ENCODE measurements at places on chromosomes 3 and 15.

GRCh38 chr3:66858656-66859381, 139.3 kb upstream of the KBTBD8 start:
- no peak for DNase-seq

DNA sequence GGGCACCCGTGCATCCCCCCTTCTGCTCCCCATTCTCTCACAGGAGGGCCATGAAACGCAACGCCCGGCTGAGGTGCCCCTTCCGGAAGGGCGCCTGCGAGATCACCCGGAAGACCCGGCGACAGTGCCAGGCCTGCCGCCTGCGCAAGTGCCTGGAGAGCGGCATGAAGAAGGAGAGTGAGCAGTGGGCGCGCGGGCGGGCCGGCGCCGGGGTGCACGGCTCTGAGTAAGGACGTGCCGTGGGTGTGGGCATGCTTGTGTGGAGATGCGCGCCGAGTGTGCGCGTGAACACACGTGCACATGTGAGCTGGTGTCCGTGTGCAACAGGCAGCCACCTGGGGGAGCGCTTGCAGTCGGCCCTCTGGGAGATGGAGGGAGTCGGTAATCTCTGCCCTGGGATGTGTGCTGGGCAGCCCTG, 28.1 kb downstream of the NR1I2 start:
- DNase-seq = peak; percentile 80

GRCh38 chr3:141412936-141413354, 44.6 kb downstream of the ZBTB38 start:
- DNase-seq = no peak

- DNase-seq = no peak
Measured at GRCh38 chr3:48092270-48092669, 76.1 kb upstream of the MAP4 start.

DNA sequence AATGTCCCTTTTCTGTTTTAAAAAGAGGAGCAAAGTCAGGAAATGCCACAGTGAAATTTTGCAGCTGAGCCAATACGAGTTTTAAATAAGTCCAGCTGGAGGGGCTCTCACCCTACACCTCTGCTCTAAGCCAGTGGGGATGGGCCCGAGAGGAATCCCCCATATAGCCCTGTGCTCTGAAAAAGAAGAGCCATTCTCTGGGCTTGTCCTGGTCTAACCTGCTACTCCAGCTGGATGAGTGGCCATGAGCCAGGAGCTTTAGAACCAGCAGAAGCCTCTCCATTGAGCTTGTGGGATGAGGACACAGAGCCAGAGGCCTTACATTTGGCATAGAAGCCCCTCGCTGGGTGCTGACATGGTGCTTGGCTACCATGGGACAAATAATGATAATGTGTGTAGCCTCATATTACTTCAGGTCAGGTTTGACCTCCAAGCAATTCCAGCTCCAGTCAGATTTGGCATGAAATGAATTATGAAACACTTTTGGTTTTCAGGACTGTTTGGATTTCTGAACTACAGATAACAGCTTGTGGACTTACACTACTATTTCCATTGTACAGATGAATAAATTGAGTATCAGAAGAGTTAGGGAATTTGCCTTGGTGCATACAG, 172.4 kb downstream of the CHST2 start:
- DNase-seq = no peak

- peak; percentile 36 for DNase-seq
Measured at GRCh38 chr15:101723171-101723873, 951 bp downstream of the TARS3 start.

- DNase-seq = no peak
Measured at GRCh38 chr15:57384816-57385215, 8.5 kb downstream of the CGNL1 start.

DNA sequence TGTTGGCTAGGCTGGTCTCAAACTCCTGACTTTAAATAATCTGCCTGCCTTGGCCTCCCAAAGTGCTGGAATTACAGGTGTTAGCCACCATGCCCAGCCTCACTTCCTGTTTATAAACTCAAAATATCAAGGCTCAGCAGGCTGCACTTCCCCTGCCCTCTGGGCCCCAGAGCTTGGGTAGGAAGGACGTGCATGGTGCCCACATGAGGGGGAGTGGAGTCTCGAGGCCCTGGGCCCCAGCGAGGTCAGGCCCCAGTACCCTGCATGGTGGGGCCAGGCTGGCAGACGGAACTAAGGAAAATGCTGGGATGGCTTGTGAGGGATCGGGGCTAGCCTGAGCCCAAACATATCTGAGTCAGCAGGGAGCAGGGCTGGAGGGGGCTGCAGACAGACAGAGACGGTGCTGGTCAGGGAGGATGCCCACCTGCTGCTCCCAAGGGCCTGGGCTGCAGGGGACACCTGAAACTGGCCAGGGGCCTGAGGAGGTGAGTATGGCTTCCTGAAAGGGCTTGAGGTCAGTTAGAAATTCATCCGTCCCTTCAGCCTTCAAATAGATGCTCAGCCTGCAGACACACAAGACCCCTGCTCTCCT, 5.1 kb downstream of the SPTBN5 start:
- no peak for DNase-seq

- no peak for DNase-seq
Measured at GRCh38 chr3:123597561-123597960, 12.7 kb upstream of the HACD2 start.

GRCh38 chr15:64858021-64858575, 16.4 kb downstream of the PLEKHO2 start:
- DNase-seq = no peak

GRCh38 chr15:56460947-56461346, 4.0 kb downstream of the MNS1 start:
- no peak for DNase-seq
